Pons (tissue), 1 donor: ENCODE measurements at places on chromosomes 13 and 19.

DNA sequence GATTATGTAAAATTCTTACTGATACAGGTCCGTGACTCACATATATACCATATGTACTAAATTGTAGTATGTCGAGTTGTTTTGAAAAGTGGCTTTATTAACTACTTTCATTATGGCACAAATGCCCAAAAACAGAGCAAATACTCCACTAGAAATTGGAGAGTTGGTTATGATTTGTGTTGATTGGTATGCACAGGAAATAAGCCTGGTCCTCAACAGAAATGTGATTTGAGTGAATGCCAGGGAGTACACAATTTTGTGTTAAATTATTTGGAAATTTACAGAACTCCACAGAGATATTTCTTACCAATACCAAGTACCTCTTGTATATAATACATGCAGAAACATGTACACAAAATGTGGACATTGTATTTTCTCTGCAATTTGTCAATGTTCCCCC is 676.7 kb downstream of the PCDH9 start:
- DNase-seq: no peak

- DNase-seq: no peak
These were observed 175.9 kb upstream of the TRPC4 start for GRCh38 chr13:38045278-38046048.

DNA sequence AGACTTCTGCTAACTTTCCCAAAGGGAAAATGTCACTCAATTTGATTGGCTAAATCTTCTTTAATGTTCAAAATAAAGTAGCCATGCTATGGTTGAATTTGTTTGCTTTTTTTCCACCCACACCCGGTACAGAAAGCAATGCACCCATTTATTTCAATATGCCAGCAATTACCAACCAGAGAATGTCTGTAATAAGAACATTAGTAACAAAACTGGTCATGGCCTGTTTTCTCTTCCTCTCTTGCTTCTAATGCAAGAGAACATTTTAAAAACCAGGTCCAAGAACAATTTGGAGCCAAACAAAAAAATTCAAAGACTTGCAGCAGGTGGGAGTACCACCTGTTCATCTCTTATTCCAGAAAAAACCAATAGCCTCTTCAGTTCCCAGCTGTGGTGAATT is 1108.8 kb upstream of the PCDH20 start:
- DNase-seq: no peak

- DNase-seq: no peak
These were observed 96.6 kb downstream of the COL4A2 start for GRCh38 chr13:110403721-110404120.

- DNase-seq: peak; percentile 84
These were observed 12.6 kb upstream of the ZNF414 start for GRCh38 chr19:8526345-8527091.
